ENCODE measurements at places on chromosomes 11 and 22.

- no peak for DNase-seq
These were observed 8.8 kb downstream of the KREMEN1 start for GRCh38 chr22:29081517-29082236.

- no peak for DNase-seq
These were observed 10.6 kb downstream of the LRRC32 start for GRCh38 chr11:76659672-76660532.

DNA sequence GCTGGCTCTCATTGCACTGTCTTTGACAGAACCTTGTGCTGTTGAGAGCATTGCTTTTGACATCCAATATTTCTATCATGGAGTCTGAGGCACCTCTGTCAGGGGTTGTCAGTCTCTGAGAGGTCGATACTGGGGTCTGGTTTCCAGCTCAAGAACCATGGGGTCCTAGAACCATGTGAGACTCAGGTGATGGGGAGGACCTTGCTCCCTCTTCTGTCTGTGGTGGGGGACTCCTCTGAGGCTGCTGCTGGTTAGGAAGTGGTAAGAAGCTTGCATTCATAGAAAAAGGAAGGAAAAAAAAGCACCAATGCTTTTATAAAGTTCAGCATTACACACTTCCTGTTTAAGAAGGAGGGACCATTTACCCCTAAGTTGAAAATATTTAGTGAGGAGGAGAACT, 91.8 kb upstream of the CD44 start:
- DNase-seq = no peak

DNA sequence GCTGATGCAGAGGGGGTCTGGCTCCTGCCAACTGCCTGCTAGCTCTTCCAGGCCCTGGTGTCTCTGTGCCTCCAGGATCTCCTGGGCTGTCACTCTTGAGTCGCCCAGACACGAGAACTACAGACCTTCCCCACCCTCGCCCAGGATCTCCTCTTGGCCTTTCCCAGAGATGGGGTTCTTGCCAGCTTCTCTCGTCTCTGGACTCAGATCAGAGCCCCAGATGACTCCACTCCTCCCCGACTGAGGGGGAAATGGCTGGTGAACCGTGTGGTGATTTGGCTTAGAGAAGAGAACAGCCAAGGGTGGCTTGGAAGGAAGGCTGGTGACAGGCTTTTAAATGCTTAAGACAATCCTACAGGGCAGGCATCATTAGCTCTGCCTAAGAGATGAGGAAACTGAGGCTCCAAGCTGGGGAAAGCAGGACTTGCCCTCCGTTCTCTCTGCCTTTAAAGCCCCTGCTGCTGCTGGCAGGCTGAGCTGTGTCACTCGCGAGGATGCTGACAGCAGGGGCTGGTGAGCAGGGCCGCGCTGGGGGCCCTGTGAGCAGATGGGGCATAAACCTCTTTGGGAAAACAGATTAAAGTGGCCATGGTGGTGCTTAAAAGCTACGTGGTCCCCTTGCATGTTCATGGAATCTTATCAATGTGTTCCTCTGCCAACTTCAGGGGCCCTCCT, 90.3 kb upstream of the THY1 start:
- no peak for DNase-seq

- no peak for DNase-seq
These were observed 8.6 kb upstream of the GNAZ start for GRCh38 chr22:23061471-23062280.

All from astrocyte of the spinal cord (primary cell).